Thoracic aorta (tissue), 2 donors: ENCODE measurements at places on chromosomes 3 and 15. TPM values are rescaled to one million over a fixed set of nuclear protein-coding genes. Genes with fewer than 3 reads are reported as not detected.

Gene P2RY12
- 10.7 TPM for total RNA-seq

Gene RPL29
- total RNA-seq: 642 TPM

Gene FBLN2
- total RNA-seq: 233 TPM

Gene P2RY13
- total RNA-seq: 3.0 TPM

Gene GPR171
- total RNA-seq: 7.0 TPM

Gene CADM2
- total RNA-seq: 1.8 TPM

Gene NRG4
- not detected for total RNA-seq

Gene ZIC4
- not detected for total RNA-seq

Gene CYP1A1
- total RNA-seq: not detected

Gene CHRD
- 19.5 TPM for total RNA-seq
